ENCODE measurements at places on chromosomes 5 and 9.

DNA sequence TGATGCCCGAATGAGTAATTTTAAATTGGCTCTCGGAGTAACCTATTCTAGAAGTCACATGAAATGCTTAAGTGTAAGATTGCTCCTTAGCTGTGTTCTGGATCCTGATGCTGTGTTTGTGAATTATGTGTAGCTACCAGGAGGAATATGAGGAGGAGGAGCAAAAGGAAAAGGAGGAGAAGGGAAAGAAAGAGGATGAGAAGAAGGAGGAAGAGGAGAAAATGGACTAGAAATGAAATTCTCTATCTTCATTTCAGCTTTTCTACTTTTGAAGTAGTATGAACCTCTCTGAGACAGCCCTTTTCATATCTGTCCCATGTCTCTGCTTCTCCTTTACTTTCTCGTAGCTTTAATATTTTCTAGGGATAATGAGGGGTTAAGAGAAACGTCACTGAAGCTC, 119.4 kb upstream of the ACTBL2 start:
- no peak for DNase-seq

DNA sequence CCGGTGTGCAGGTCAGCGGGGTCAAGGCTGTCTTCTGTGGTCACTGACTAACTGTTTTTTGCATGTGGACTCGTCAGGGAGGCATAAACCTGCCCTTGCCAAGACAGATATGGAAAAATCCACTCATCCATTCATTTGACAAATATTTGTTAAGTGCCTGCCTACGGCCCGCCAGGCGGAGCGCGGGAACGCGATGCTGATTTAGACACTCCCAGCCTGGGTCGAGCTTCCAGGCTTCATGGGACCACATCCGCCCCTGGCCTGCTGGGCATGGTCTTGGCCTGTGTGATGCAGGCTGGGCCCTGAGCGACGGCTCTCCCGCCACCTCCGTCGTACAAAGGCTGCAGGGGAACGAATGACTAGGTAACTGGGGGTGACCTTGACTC, 18.1 kb downstream of the MYMK start:
- DNase-seq: no peak

DNA sequence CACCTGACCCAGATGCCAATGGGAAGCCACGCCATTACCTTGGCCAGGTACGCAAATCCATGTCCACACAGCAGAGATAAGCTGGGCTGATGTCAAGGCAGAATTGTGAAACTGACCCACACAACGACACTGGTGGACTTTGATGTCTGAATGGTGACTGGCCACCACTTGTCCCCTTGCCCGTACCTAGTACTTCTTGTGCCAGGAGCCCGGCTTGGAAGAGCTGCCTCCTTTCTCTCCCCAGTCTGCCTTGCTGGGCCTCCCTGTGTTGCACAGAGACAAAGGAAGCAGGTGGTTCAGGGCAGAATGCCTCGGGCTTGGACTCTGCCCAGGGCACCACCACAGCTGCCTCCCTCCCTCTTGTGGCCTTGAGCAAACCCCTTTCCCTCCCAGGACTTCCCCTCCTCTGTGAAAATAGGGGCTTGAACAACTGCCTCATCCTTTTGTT, 23.3 kb downstream of the PTGES2 start:
- no peak for DNase-seq

DNA sequence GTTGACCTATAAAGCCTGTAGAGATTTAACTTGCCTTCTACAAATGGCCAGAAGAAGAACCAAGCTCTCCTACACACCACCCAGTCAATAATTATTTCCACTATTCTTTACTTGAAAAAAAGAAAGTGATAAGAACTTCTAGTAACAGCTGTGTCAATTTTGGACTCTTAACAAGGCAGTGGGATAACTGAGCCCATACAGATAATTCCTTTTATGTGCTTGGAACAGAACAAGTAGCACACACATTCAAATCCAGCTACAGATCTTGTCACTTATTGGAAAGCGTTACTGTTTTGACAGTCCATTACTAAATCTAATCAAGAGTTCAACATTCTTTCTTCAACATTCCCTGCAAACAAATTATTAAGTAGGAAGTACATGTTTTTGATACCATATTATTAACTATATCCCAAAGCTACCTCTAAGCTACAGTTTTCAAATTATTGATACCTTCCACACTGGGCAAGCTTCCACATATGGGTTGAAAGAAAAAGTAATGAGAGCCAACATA, 6.3 kb downstream of the PTGER4 start:
- no peak for DNase-seq

- DNase-seq: no peak
These were observed 839 bp downstream of the GABRG2 start for GRCh38 chr5:162068412-162068811.

DNA sequence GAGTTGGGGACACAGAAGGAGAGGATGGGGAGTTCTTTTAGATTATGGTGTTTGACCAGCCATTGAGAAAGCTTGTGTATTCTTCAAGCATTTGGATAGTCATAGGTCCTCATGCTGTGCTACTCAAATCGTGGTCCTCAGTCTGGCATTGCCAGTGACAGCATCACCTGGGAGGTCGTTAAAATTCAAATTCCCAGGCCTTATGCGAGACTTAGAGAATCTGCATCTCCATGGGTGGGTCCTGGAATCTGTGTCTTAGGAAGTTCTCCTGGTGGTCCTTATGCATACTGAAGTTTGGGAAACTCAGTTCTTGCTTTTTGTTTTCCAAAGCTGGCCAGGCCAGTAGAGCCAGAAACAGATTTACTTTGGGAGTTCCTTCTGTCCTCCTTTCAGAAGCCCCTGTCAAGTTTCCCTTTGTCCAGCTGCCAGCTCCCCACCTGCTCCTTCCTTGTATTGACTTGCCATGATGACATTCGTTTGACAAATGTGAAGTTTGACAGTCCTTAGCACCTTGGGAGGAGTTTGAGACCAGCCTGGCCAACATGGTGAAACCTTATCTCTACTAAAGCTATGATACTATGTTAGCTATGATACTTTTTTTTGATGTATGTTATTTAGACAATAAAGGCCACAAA, 95.6 kb downstream of the PALM2AKAP2 start:
- DNase-seq: no peak

- DNase-seq: no peak
These were observed 31.5 kb downstream of the CLINT1 start for GRCh38 chr5:157827423-157827822.

DNA sequence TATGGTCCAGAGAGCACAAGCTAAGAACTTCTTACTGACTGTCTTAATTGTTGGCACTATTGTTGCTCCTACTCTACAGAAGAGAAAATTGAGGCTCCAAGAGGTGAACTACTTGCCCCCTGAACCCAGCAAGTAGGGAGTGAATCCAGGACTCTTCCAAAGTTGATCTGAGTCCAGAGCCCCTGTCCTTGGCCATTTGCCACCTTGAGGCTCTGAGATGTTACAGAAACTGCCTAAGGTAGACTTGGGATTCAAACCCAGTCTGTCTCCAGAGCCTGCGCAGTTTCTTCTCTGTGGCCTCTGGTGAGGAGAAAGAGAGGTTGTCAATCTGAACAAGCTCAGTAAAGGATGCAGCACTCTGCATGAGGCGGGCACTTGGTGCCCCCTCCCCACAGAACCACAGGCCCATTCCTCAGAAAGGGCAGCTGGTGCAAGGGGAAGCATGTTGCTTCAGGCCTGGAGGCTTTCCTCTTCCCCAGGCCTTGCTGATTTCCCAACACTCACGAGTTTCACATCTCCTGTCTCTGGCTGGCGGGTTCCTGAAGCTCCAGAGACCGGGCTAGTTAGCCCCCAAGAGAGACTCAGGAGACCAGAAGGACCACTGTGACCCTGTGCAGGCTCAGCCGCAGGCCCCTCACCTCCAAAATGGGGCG, 2.9 kb upstream of the LCP2 start:
- no peak for DNase-seq

- no peak for DNase-seq
These were observed 15.3 kb downstream of the TRMO start for GRCh38 chr9:97907046-97907445.

DNA sequence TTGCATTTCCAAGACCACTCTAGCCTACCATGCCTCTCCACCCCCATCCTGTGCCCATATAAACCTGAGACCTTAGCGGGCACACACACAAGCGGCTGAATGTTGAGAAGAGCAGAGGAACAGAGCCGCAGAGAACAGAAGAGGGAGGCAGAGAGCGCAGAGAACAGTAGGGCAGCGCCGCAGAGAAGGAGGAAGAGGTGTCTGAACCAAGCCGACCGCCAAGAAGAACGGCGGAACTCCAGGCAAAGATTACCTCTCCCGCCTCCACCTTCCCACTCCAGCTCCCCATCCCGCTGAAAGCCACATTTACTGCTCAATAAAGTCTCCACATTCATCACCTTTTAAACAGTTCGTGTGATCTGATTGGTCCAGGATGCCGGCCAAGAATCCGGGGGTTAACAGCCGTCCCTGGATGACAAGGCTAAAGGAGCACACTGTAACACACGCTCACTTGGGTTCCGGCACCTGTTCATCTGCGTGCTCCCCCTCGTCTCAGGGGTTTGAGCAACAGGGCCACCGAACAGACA, 33.2 kb downstream of the GRIN3A start:
- no peak for DNase-seq

DNA sequence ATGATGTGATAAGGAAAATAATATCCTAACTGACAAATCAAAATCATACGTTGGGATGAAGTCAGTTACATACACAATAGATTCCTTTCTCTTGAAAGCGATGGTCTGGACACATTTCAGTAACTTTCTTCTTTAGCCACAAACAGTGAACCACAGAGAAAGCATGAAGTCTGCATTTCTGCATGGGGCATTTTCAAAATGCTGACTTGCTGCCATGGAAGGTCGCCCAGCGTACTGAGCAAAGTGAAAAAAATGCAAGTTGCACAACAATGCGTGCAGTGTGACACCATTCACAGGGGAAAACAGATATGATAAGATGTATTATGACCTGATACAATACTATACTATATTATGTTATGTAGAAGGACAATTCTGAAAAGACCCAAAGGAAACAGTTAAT, 146.3 kb downstream of the SNX18 start:
- no peak for DNase-seq

DNA sequence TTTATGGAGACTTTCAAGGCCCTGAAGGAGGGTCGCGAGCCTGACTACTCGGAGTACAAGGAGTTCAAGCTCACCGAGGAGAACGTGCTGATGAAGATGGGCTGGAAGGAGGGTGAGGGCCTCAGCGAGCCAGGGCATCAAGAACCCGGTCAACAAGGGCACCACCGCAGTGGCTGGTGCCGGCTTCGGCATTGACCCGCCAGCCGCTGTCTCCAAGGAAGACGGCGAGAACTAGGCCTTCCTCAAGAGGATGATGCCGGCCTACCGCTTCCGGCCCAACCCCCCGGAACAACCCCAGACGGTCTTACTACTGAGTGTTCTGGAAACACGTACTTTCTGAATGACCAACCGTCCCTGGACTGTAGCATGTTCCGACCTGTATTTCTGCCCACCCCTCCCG, 169.2 kb downstream of the HINT1 start:
- DNase-seq: no peak

DNA sequence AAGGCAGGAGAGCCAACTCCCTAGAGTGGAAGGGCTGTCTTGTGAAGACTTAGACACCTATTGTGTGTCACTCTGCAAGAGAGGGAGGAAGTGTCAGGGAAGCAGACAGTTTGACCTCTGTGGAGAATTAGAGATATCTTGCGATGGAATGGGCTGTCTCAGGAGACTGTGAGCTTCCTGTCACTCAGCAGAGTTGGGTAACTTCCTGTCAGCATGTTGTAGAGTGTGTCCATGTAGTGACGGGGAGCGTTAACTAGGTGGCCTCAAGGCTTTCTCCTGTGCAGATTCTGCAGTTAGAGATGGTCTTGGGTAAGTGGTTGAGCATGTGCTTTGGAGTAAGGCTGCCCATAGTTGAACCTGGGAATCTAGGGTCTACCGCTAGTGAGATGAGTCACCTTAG, 136.5 kb downstream of the KIF4B start:
- DNase-seq: no peak

GRCh38 chr5:15798006-15798405, 298.0 kb downstream of the FBXL7 start:
- DNase-seq: no peak

All from ureter (tissue), 1 donor.